ENCODE measurements at places on chromosomes 1 and 21. TPM values are rescaled to one million over a fixed set of nuclear protein-coding genes. Genes with fewer than 3 reads are reported as not detected.

DNA sequence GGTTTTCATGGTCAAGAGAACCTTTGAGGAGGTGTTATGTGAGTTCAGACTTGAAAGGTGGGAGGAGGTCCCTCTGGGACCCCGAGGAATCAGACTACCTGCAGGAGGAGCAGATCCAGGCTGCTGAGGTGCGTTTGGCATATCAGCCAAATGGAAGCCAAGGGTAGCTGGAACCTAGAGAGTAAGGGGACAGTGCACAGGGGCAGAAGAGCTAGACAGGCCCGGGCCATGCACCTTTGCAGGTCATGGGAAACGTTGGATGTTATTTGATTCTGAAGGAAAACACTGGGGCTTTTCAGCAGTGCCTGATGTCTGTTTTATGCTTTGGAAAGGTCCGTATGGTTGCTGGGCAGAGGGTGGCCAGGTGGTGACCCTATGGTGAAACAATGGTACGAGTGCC is 169.2 kb downstream of the PGBD5 start:
- no peaks in the 10 kb centered on the region for H3K4me1 ChIP-seq
- H3K27me3 ChIP-seq: no peaks in the 10 kb centered on the region
- peaks cover 8% of the 10 kb centered on the region for H3K36me3 ChIP-seq
- DNase-seq: no peak
- no peak overlapping the region for H3K4me3 ChIP-seq

Gene ZSWIM5
- total RNA-seq: 2.0 TPM

Gene COL9A2
- total RNA-seq: 16.7 TPM

- no peak overlapping the region for H3K27ac ChIP-seq
- no peaks in the 10 kb centered on the region for H3K36me3 ChIP-seq
- DNase-seq: no peak
Measured at GRCh38 chr1:216330262-216330661, 93.0 kb downstream of the USH2A start.

- no peak overlapping the region for H3K27ac ChIP-seq
- no peak for DNase-seq
- H3K27me3 ChIP-seq: no peaks in the 10 kb centered on the region
- H3K4me3 ChIP-seq: no peak overlapping the region
Measured at GRCh38 chr1:200912737-200913407, 18.2 kb downstream of the INAVA start.

DNA sequence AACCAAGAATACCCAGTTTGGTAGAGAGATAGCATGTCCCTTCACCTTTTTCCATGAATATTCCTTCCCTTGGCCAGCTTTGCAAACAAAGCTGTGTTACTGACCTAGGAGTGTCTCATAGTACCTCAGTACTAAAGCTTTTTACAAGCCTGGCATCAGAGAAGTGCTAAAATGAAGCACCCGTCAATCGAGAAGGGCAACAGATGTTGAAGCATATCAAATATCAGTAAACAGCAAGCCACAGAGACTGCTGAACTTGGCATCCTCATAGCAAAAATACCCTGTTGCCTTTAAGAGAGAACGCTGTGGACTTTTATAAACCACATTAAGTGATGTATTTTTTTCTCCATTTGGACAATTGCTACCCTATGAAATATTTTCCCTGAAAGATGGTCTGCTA is 128.6 kb upstream of the HOOK1 start:
- no peak for DNase-seq
- H3K4me1 ChIP-seq: no peaks in the 10 kb centered on the region
- no peaks in the 10 kb centered on the region for H3K27me3 ChIP-seq
- no peak overlapping the region for H3K27ac ChIP-seq

DNA sequence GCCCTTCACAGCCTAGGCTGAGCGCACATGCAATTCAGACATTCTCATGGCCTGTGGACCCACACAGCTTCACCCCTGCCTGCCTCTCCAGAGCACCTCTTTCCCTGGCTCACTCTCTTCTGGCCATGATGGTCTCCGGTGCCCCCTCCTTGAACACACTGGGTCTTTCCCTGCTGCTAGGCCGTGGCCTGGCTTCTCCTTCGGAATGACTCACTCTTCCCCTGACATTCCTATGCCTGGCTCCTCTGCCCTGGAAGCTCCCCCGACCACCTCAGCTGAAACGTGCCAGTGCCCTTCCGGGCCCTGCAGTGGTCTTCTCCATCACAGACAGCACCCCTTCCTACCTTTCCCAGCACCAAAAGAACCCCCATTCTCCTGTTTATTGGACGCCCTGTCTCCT is 28.3 kb downstream of the EPHA8 start:
- no peaks in the 10 kb centered on the region for H3K4me1 ChIP-seq
- H3K36me3 ChIP-seq: no peaks in the 10 kb centered on the region
- no peak for DNase-seq
- H3K27me3 ChIP-seq: no peaks in the 10 kb centered on the region

Gene IFFO2
- 24.8 TPM for total RNA-seq

DNA sequence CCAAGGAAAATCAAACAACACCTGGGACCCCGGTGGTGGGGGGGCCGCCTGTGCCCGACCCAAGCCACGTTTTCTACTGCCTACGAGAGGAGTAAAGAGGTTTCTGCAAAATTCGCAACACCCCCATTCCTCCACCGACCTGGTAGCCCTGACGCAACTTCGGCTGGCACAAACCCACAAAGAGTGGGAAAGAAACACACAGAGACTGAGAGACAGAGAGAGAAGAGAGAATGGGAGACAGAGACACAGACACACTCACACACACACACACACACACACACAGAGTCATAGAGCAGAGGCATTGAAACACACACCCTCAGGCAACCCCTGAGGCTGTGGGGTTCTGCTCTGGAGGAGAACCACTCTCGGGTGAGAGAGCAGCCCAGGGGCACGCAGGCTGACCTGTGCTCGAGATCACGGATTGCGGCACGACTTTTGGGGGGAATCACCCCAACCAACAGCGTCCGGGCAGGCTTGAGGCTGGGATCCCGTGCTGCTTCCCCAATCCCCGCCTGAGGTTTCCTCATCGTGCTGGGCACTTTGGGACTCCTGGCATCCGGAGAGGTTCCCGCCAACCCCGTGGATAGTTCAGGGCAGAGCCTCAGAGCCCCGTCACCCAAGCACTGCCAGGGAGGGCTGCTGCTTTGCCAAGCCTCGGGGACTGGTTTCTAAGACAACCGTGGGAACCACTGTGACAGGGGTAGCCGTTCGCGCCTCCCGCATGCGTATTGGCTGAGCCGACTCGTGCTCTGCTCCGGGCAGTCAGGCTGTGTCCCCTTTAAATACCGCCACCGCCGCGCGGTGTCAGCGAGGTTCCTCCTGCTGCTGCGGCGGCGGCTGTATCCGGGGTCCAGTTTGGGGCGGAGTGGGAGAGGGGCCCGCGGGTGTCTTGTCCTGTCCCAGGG is 682.4 kb upstream of the TPTE start:
- H3K4me3 ChIP-seq: no peak overlapping the region
- no peak for DNase-seq
- no peaks in the 10 kb centered on the region for H3K36me3 ChIP-seq
- H3K27me3 ChIP-seq: no peaks in the 10 kb centered on the region
- H3K4me1 ChIP-seq: no peaks in the 10 kb centered on the region

Gene OR2T11
- not detected for total RNA-seq

- no peak overlapping the region for H3K4me3 ChIP-seq
- no peaks in the 10 kb centered on the region for H3K27me3 ChIP-seq
- DNase-seq: no peak
- H3K27ac ChIP-seq: no peak overlapping the region
Measured at GRCh38 chr1:107326824-107327445, 186.1 kb downstream of the NTNG1 start.

DNA sequence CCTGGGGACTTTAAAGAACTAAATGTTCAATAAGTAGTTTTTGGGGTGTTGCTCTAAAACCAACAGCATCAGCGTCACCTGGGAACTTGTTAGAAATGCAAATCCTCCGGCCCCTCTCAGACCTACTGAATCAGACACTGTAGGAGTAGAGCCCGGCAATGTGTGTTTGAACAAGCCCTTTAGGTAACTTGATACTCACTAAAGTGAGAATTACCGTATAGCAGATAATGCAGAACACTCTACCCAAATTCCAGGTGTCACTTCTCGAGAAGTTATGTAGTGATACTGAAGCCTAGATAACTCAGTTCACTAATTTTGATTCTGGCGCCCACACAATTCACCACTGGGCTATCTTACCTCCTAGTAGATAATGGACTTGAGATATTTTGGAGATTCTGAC is 3.7 kb upstream of the DPT start:
- no peak overlapping the region for H3K27ac ChIP-seq
- no peak overlapping the region for H3K4me3 ChIP-seq
- peaks cover 20% of the 10 kb centered on the region for H3K4me1 ChIP-seq
- no peaks in the 10 kb centered on the region for H3K36me3 ChIP-seq

- no peaks in the 10 kb centered on the region for H3K36me3 ChIP-seq
- no peaks in the 10 kb centered on the region for H3K27me3 ChIP-seq
- no peak overlapping the region for H3K4me3 ChIP-seq
- no peaks in the 10 kb centered on the region for H3K4me1 ChIP-seq
Measured at GRCh38 chr1:72050551-72050950, 231.8 kb downstream of the NEGR1 start.

Gene C1orf87
- 1.5 TPM for total RNA-seq

Gene KISS1
- not detected for total RNA-seq

Gene PCBP3
- 4.5 TPM for total RNA-seq

GRCh38 chr1:111598544-111598943 is 21.0 kb upstream of the RAP1A start:
- H3K27me3 ChIP-seq: no peaks in the 10 kb centered on the region
- H3K27ac ChIP-seq: no peak overlapping the region
- peaks cover 9% of the 10 kb centered on the region for H3K4me1 ChIP-seq

Gene KCNJ10
- total RNA-seq: not detected

DNA sequence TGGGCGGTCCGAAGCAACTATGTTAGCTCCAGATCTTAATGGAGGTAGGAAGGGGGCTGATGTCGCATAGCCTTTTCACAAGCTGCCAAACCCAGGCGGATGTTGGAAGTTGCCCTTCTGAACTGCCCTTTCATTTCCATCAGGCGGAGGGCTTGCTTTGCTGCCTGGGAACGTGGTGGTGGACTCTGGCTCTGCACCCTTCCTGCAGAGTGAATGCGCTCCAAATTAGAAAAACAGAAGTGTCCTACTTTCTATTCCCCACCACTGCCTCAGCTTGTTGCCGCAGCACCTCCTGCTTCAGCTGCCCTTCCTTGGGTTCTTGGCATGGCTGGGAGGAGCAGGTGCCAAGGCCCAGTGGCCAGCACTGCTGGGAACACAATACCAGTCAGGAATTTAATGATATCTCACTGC is 60.6 kb downstream of the AK4 start:
- H3K27me3 ChIP-seq: no peaks in the 10 kb centered on the region
- H3K4me1 ChIP-seq: peaks cover 6% of the 10 kb centered on the region
- H3K36me3 ChIP-seq: no peaks in the 10 kb centered on the region

DNA sequence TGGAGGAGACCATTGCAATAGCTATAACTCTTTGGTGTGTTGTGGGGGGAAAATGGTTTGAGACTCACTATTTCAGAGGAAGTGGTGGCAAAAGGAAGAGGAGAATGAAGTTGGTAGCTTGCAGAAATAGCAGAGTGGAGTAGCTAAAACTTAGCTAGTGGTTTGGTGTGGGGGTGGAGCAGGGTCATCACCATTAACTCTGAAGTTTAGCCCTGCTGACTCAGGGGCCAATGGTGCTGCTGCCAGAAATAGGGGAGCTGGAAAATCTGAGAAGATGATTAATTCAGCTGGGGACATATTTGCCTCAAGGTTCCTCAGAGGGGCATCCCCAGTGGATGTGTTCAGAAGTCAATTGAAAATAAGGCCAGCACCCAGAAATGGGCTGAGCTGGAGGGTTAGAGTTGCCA is 65.4 kb downstream of the RUNX1 start:
- H3K4me1 ChIP-seq: peaks cover 7% of the 10 kb centered on the region
- H3K27ac ChIP-seq: no peak overlapping the region
- H3K4me3 ChIP-seq: no peak overlapping the region
- no peak for DNase-seq
- H3K36me3 ChIP-seq: no peaks in the 10 kb centered on the region

DNA sequence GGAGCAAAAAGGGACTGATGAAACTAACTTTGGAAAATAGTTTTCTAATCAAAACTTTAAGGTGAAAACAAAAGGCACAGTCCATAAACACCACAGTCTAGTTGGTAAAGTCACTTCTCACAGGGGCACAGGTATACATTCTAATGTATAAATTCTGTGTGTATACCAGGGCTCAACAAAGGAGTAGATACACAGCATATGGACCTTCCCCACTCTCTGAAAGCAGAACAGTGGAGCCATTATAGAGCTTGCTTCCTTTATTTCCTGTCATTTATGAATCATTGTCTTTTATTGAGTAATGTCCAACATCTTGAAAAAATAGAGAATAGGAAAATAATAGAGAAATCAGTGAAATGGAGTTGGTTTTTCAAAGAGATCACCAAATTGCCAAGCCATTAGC is 746.5 kb upstream of the CHRM3 start:
- no peak overlapping the region for H3K4me3 ChIP-seq
- H3K27ac ChIP-seq: no peak overlapping the region
- no peaks in the 10 kb centered on the region for H3K27me3 ChIP-seq
- no peak for DNase-seq
- no peaks in the 10 kb centered on the region for H3K36me3 ChIP-seq

DNA sequence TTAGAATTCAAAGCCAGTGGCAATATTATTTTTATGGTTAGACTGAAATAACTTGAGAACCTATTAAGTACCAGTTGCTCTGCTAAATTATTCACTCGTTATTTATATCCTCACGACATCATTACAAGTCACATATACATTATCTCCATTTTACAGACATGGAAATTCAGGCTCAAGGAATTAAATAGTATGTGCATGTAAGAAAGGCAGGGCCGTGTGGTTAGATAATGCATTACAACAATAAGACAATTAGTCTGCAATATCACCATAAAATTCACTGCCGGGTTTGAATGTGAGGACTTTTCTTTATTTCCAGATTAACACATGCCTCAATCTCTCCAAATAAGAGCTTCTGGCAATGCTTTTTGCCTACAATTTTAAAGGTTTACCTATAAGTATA is 523.4 kb downstream of the PTBP2 start:
- no peak overlapping the region for H3K27ac ChIP-seq
- H3K4me3 ChIP-seq: no peak overlapping the region
- DNase-seq: no peak

DNA sequence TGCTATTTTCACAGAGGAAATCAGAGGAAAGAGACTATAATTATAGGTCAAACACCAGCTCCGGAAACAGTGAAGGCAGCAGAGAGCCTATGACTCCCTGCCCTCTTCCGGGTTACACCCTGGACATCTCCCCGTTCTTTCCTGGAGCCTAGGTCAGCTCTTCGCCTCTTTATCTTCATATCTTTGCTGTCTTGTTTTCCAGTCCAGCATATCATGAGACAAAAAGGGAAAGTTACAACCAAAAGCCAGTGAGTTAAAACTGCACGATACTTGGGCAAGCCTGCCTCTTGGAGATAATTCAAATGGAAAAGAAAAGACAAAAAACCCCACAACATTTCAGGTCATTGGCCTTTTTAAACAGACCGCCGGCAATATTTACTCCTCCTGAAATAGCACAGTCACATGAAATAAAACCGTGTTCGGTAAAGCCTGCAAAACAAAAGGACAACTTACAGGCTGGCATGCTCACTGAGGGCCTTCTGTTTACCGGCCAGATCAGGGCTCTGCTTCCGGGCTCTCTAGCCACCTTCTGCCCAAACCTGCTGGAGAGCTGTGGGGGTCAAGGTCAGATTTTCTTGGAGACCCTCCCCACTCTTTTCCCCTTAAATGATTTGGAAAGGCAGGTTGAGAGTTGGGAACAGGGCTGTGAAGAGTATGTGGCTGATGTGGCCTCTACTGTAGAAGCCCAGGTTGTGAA is 42.8 kb upstream of the PPP2R5A start:
- no peak overlapping the region for H3K27ac ChIP-seq
- H3K27me3 ChIP-seq: no peaks in the 10 kb centered on the region
- H3K4me1 ChIP-seq: peaks cover 11% of the 10 kb centered on the region
- no peak for DNase-seq
- H3K36me3 ChIP-seq: no peaks in the 10 kb centered on the region

Measured in thoracic aorta (tissue), 2 donors.